ENCODE measurements at places on chromosomes 1 and 21. TPM values are rescaled to one million over a fixed set of nuclear protein-coding genes. Genes with fewer than 3 reads are reported as not detected.

GRCh38 chr1:221192055-221192454 is 312.8 kb downstream of the HLX start:
- no peak for DNase-seq
- no peak overlapping the region for H3K4me3 ChIP-seq
- H3K36me3 ChIP-seq = no peaks in the 10 kb centered on the region
- H3K4me1 ChIP-seq = no peaks in the 10 kb centered on the region
- H3K27ac ChIP-seq = no peak overlapping the region
- no peaks in the 10 kb centered on the region for H3K27me3 ChIP-seq

DNA sequence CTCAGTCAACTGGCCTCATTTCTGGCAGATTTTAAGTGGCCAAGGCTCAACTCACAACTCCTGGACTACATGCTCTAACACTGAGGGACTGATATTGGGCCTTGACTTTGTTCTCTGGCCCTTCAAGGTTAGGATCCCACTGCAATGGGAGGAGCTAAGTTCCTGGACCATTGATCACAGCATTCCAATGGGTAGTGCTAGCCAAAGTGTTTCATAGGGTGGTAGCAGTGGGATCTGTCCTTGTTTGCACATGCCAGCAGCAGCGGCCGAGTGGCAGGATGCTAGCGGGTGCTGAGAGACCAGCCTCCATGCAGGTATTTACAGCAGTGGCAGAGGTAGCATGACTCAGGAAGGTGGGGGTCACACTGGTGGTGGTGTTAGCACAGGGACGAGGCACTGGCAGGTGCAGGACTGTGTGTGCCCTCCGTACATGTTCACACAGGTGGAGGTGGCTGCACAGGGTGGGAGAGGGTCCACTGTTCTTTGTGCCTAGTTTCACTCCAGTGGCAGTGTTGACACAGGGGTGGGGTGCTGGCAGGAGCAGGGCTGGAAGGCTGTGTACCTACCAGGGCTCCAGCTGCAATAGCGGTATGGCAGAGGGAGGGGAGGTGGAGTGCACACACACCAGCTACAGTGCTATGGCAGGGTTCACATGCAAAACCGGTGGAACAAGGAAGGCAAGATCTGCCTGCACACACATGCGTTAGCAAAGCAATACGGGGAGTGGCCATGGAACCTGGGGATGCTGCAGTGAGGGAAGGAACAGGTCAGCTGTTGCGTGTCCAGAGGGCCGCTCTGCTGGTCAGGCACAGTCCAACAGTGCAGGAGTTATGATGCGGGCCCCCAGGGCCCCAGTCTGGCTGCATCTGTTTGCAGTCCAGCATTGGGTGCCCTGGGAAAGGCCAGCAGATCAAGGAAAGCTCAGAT is 51.7 kb downstream of the COL24A1 start:
- no peaks in the 10 kb centered on the region for H3K36me3 ChIP-seq
- H3K27ac ChIP-seq = no peak overlapping the region
- peaks cover 2% of the 10 kb centered on the region for H3K4me1 ChIP-seq
- DNase-seq = no peak
- no peaks in the 10 kb centered on the region for H3K27me3 ChIP-seq
- no peak overlapping the region for H3K4me3 ChIP-seq

GBP7 gene
- not detected for total RNA-seq

GRCh38 chr1:229298420-229298819 is 27.5 kb downstream of the RAB4A start:
- peaks cover 3% of the 10 kb centered on the region for H3K4me1 ChIP-seq
- no peak for DNase-seq
- peaks cover 18% of the 10 kb centered on the region for H3K36me3 ChIP-seq
- H3K4me3 ChIP-seq = no peak overlapping the region
- no peaks in the 10 kb centered on the region for H3K27me3 ChIP-seq

OPRD1 gene
- 0.79 TPM for total RNA-seq

Measured in astrocyte (in vitro differentiated cells and primary cell).